ENCODE measurements at places on chromosomes 4 and X.

GRCh38 chr4:1172228-1172851 lies at the start of gene SPON2:
TSS of gene SPON2 (minus strand) at chr4:1172583.
- peak; percentile 26 for DNase-seq

DNA sequence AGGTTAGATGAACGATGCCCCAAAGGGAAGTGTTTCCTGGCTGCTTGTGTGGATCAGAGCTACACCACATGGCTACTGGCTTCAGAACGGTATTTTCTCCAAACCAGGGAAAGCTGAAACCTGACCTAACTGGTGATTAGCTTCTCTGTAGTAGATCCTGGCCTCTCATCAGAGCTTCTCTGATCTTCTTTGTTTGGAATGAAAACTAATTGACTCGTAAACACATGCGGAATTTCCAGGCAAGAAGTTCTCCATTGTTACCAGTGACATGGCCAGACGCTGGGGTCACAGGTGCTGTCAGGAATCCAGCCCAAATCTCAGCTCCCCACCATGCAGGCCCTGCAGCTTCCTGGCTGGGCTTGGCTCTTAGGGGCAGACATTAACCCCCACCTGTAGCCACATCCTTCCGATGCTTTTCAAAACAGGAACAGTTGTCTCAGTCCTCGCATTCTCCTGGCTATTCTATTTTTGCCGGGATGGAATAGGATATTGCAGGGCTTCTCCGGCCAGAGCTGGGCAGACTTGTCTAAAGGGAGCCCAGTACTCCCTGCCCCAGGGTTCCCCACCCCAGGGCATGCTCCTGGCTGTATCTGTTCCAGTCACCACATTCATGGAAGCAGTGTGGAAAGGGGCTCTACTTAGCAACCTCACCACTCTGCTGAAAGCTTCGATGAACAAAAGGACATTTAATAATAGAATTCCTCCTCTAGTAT lies 305.4 kb upstream of the F9 start:
- peak; percentile 1 for DNase-seq

GRCh38 chrX:17736856-17737709 lies at the start of gene SCML1:
TSS of gene SCML1 (plus strand) at chrX:17737493. CDS start at chrX:17744187, 6,694 bp downstream.
- peak; percentile 97 for DNase-seq

DNA sequence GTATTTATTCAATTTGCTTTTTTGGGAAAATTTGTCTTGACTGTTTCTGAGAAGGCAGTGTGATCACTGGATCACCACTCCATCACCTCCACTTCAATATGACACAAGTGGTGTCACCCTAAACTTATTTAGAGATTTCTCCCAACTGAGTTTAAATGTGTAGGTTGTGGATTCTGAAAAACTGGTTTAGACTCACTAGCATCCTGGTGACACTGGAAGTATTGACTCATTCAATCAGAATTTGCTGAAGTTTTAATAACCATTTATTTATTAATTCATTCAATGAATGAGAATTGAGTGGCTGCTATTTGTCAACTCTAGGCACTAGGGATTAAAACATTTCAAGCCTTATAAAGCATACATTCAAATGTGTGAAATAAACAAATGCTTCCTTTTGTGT lies 819.1 kb upstream of the EPHA5 start:
- no peak for DNase-seq

DNA sequence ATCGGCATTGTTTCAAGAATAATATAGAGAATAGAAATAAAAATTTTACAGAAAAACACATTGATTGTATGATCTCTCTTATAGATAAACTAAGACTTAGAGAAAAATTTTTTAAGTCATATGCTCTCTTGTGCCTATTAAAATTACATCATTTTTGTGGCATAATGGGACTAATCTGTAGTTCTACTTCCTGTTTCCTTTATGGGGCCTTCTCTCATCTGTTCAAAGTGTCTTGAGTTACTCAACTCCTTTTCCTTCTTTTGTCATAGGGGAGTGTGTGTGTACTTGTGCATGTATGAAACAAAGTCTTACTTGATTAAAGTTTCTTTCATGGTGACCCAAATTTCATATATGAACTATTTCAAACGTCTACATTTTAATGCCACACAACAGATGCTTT lies 1448.9 kb upstream of the TENM3 start:
- DNase-seq, result no peak

Data from astrocyte of the spinal cord (primary cell).